Dermis microvascular lymphatic vessel endothelial cell (primary cell): ENCODE measurements at places on chromosomes 6 and 20. TPM values are rescaled to one million over a fixed set of nuclear protein-coding genes. Genes with fewer than 3 reads are reported as not detected.

DNA sequence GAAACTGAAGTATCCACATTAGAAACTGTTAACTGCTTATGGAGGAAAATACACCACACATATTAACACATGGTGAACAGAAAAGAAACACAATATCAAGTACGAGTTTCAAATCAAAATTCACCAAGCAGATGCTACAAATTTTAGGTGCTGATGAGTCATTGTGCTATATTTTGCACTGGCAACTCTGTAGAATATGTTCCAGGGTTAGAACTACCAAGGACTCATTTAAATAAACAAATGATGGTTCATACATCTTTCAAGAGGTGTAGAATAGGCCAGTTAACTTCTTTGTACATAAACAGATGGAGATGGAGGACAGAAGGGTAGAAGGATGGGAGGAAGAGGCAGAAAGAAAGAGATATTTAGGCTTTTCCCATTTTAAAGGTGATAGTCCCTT is 184.9 kb downstream of the ARHGAP18 start:
- DNase-seq: no peak

- no peak for DNase-seq
These were observed 1.2 kb upstream of the CLDN20 start for GRCh38 chr6:155262655-155263054.

Gene TCP11
- 0.13 TPM in 2 replicates for total RNA-seq

DNA sequence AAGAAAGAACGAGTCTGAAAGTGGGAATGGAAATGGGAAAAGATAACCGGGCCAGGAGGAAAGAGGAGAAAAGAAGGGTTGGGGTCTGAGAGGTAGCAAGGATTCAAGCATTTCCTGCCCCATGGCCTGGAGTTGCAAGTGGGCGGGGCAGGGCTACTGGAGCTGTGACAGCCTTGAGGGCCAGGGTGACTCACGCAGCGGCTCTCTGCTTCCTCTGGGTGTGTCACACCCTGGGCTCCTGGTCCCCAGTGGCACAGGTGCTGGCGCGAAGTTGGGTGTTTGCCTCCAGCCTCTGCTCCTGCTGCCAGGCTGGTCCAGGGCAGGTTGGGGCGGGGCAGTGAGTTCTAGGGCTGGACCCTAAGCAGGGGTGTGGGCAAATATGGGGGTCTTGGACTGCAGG is 3.3 kb upstream of the ULBP3 start:
- DNase-seq: peak; percentile 29

Gene ORC3
- total RNA-seq: 10.1 and 12.1 TPM in 2 replicates

DNA sequence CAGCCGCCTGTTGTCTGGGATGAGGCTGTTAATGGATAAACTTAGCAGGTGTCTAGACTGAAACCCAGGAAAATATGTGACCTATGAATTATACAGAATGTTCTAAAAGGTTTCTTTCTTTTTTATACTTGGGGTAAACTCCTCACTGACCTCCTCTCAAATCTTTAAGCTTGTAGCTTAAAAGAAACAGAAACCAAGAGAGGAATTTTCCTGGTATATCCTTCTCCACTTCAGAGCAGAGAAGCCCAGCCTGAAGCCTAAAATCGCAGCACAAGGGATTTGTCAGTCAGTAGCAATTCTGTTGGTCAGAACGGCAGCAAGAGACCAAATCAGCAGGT is 99.4 kb upstream of the RIPOR2 start:
- DNase-seq: no peak

GRCh38 chr6:82488403-82488802 is 124.8 kb downstream of the TPBG start:
- no peak for DNase-seq

GRCh38 chr20:59207742-59208357 is 44.2 kb downstream of the ZNF831 start:
- peak; percentile 43 for DNase-seq

Gene TAF4
- 2.3 and 3.7 TPM in 2 replicates for total RNA-seq

GRCh38 chr6:106496823-106497222 is 132.5 kb downstream of the RTN4IP1 start:
- no peak for DNase-seq

DNA sequence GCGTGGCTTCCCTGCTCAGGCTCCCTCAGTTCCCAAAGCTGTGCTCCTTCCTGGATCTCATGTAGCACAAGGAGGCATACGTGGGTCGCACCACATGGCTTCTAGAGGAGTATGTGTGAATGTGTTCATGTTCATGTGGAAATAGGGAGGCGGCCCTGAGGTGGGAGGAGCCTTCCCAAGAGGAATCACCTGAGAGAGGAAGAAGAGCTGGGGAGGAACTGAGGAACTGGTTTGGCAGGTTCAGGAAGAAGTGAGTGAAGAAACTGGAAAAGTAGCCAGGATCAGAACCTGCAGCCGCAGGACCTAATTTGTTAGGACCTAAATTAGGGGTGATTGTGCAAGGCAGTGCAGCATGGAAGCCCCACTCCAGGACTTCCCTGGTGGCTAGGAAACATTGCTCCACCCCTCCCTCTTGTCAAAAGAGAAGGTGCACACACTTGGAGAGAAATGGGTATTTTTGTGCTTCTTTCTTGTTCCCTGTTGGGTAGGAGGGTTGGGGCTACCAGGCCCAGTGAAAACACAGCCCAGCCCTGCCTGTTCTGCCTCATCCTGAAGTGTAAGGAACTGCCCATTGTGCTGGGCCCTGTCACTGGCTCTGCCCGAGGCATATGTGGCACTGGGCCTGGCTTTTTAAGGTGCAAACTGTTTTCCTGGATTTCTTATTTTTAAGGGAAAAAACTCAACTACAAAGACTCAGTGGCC is 20.7 kb downstream of the SYNJ2 start:
- DNase-seq: no peak

DNA sequence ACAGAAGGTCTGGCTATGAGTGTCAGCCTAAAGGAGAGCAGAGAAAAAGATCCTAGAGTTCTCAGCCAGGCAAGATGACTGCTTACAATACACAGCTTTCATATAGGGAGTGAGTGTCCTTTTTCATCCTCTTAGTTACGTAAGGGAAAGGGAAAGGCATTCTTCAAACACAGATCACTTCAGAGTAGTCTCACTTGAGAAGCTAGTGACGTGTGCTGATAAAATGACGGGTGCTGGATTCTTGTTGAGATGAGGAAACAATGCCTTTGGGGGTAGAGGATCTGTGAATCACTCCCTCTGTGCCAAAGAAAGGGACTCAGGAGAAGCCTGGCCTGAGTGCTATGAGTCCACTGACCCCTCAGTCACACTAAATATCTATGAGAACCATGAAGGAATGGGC is 117.3 kb downstream of the QRSL1 start:
- DNase-seq: no peak

Gene SPATS1
- total RNA-seq: not detected in 2 replicates

DNA sequence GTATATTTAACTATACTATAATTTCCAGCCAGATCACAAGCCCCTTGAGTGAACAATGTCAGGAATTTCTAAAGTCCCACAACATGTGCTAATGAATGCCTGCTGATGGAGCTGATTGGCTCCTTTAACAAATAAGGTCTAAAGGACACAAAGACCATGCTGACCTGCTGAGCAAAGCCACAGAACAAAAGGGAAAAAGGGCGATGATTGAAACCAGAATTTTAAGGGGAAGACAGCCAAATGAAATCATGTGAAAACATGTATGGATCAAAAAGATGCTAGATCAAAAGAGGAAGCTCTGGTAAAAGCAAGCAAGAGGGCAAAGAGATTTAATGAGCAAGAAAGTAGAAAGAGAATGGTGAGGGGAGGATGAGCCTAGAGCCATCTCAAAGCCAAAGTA is 105.6 kb downstream of the DCDC2 start:
- no peak for DNase-seq

GRCh38 chr6:14243597-14243996 is 126.0 kb downstream of the CD83 start:
- no peak for DNase-seq

GRCh38 chr6:34576286-34576955 is 20.3 kb upstream of the SPDEF start:
- no peak for DNase-seq

DNA sequence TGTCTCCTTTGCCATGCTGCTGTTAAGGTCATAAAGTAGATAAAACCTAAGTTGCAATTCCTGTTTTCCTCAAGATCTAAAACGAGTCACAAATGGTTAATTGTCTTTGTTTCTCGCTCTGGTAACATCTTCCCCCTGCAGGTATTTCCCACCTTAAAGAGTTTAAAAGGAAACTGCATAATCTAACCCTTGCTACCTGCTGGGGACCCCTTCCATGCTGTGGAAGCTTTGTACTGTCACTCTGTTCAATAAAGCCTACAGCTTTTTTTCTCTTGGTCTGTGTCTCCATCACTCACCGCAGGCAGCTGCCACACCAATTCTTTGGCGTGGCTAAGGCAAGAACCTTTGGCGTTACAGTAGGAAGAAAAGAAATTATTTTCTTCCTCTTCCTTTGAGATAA is 117.7 kb upstream of the GJE1 start:
- no peak for DNase-seq
